ENCODE measurements at places on chromosomes 5 and 9.

GRCh38 chr9:20658677-20659473, 25.2 kb upstream of the FOCAD start:
- DNase-seq: no peak

DNA sequence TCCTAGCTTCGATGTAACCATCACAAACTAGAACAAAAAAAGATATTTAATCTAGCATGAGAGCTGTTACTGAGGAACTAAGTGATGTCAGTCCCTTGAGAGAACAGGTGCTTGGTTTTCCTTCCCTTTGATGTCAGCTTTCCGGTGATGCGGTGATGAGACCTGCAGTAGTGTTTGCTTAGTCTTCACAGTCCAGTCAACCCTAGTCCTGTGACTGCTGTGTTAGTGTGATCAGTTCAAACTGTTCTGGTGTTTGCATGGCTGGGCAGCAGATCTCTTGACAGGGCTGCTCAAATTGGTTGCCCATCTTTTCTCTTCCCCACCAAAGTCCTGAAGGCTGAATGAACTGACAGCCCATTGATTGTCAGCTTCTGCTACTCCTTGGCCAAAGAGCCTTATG, 608.6 kb upstream of the DAB2 start:
- no peak for DNase-seq

DNA sequence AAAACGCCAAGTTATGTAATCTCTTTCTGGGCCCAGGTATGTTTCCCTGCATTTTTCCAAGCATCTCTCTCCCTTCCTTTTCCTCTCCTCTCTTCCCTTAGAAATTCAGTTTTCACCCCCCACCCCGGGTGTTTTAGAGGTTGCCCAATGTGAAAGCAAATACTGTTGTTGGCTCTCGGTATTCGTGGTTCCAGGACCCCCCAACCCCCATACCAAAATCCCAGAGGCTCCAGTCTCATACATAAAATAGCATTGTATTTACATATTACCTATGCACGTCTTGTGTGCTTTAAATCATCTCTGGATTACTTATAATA, 48.8 kb downstream of the ACER2 start:
- no peak for DNase-seq

DNA sequence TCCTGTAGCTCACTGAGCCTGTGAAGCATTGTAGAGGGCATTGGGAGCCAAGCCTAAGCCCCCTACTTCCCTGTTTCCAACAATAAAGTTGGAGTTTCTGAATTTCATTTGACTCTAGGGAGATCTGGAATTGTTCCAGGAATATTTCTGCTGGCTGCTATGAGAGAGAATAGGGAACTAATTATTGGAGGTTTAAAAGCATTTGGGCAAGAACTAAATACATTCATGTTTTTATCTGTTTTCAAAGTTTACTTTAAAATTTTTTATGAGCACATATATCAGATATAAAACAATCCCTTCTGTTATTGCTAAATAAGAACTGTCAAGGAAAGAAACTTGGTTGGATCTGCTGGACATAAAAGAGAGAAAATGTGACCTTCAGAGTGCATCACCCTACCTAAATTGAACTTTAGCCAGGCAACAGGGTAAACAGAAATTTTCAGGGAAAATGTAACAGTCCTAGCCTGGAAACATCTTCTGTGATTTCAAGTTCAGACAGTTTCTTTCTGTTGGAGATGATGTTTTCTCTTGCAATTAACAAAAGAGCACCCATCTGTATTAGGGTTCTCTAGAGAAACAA, 19.3 kb upstream of the LECT2 start:
- DNase-seq: no peak

DNA sequence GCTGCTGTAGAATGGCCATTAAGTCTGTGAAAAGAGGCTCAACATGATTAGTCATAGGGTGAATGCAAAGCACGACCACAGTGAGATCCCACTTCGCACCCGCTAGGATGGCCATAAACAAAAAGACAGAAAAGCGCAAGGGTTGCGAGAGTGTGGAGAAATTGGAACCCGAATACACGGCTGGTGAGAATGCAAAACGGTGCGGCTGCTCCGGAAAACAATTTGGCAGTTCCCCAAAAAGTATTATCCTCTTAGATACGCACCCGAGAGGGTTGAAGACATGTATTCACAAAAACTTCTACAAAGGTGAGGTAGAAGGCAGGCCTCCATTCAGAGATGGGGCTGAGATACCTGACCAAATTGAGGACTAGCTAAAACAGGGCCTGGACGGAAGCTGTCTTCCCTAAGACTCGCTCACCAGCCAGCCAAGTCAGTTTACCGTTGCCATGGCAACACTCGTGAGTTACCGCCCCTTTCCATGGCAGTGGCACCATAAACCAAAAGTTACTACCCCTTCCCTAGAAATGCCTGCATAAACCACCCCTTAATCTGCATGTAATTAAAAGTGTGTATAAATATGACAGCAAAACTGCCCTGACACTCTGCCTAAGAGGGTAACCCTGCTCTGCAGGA, 726 bp upstream of the PSMB7 start:
- DNase-seq: no peak

DNA sequence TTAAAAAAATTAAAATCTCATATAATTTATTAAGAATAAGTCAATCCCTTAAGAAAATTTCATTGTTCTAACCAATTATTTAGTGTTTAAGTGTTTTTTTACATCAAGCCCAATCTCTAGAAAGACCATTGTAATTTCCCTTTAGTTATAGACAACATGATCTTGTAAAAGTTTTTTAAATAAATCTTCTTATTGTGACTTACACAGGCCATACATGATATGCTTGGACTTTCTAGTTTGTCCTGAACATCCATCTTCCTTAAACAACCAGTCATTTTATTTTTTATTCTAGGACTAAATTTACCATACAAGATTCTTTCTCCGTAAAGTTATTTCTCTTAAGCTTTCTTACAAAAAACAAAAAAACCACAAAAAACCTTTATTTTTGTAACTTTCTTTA, 126.5 kb upstream of the MAST4 start:
- no peak for DNase-seq

GRCh38 chr9:72457366-72457765, 64.0 kb upstream of the TMC1 start:
- DNase-seq: no peak
